Ecto neural progenitor cell (in vitro differentiated cells): ENCODE measurements at places on chromosomes 11 and 22.

DNA sequence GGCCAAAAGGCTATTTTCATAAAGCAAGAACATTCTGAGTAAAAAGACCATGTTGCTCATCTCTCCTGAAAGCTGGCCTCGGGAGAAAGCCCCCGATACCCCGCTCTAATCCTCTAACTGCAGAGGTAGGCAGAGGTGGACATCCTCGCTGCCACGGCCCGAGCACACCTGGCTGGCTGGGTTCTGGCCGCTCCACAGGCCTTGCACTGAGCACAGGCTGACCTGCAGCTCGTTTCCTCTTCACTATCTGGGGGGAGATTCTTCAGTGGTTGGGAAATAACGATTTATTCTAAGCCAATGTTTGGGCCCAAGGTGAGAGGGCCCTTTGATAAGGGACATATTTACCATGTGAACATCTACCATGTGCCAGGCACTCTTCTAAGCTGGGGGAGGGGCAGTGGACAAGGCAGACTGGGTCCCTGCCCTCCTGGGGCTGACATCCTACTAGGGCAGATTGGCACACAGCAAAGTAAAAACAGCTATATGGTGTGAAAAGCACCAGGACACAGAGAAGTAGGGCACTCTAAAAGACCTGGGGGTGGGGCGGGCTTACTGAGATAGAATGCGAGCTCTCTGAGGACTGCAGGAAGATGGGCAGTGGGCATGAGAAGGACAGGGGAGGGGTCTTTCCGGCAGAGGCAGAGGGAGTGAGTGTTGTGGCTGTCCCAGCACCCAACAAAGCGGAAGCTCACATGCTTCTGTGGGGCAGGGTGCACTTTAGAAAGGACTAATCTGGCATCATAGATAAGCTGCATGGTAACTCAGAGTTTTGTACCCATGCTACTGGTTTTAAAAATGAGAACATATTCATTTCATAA, 65.5 kb upstream of the ARFGAP3 start:
- DNase-seq: no peak

DNA sequence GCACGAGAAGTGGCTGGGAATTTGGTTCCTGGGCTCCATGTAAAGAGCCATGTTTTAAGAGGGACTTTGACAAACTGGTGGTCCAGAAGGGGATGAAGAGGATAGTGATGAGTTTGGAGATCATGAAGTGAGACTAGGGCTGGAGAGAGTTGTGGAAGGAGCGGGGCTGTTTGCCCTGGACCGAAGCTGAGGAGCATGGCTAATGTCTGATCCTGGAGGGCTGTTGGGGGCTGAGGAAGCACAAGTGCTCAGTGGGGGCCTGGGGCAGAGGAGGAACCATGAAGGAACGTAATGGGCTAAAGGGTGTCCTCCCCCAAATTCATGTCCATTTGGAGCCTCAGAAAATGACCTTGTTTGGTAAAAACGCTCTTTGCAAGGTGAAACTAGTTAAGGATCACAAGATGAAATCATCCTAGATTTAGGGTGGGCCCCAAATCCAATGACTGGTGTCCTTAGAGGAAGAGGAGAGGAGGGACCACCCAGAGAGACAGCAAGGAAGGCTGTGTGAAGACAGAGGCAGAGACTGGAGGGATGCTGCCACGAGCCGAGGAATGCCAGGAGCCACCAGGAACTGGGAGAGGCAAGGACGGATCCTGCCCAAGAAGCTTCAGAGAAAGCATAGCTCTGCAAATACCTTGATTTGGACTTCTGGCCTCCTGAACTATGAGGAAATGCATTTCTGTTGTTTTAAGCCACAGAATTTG, 107.3 kb upstream of the LMO1 start:
- DNase-seq: no peak

DNA sequence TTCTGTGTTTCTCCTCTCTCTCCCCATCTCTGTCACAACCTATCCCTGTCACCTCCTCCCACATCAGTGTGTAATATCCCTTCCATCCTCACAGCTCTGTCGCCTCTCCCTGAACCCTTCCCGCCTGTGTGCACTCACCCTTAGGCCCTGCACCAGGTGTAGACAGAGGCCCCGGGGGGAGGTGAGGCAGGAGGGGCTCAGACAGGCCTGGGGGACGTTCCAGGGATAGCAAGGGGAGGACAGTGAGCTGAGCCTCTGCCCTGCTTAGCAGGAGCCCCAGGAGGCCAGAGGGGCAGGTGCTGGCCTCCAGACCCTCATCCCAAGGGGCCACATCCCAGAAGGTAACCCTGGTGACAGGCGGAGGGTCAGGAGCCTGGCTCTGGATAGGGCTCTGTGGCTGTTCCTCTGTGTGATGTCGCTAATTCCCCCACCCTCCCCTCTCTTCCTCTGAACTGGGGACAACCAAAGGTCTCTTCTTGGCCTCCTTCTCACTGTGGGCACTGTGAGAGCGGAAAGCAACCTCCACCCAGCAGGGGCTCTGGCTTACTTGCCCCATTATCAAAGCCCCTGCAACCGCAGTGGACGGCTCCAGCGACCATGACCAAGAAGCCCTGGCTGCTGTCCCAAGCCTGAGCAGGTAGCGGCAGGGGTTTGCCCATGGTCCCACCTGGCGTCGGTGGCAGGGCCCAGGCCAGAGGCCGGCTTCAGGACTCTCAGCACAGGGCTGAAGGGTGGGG, 35.7 kb downstream of the KCNJ4 start:
- DNase-seq: no peak

DNA sequence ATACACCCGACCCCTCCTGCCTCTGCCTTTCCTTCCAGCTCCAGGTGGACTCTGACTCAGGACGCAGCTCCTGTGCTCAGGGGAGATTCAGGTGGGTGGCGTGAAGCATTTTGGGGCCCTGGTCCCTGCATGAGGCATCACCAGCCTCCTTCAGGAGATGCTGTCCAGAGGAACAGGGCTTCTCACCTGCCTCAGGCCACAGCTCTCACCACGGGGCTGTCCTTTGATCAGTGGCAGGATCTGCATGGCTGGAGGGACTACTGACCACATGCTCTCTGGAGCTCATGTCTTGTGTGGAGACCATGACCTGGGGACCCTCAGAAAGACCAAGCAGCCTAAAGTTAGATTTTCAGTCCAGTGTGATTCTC, 58.8 kb downstream of the GGTLC2 start:
- no peak for DNase-seq

DNA sequence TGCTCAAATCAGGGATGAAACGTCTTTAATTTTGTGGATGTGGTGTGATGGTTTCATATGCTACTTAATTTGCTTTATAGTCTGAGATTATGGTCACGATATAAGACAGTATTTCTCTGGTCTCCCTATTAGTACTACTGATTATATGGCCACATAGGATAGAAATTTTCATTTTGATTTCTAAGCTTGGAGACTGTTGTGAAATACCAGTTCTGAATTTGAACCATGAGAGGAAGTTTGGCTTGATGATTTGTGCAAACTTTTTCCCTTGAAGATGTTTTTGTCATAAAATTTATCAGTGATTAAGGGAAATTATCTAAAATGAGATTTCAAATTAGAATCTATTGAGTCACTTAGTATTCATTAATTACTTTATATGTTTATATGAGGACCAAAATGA, 2.7 kb downstream of the RNF169 start:
- DNase-seq: no peak

DNA sequence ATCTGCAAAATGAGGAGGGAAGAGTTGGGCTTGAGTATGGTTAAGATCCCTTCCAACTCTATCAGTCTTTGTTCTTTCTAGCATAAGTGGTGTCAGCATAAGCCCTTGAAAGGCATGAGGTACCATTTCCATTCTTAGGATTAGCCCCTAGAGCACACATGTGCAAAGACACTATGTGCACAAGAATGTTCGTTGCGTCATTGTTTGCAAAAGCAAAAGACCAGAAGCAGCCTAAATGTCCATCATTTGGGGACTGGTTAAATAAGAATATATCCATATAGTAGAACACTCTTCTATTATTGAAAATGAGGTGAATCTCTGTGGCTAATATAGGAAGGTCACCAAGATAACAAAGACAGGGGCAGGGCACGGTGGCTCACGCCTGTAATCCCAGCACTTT, 10.0 kb upstream of the KCTD14 start:
- DNase-seq: no peak

- DNase-seq: peak; percentile 61
Measured at GRCh38 chr11:127000291-127000968, at the start of gene KIRREL3. TSS of gene KIRREL3 (minus strand) at chr11:127000770.

- peak; percentile 94 for DNase-seq
Measured at GRCh38 chr22:45007391-45008185, 2.2 kb downstream of the PHF21B start.

DNA sequence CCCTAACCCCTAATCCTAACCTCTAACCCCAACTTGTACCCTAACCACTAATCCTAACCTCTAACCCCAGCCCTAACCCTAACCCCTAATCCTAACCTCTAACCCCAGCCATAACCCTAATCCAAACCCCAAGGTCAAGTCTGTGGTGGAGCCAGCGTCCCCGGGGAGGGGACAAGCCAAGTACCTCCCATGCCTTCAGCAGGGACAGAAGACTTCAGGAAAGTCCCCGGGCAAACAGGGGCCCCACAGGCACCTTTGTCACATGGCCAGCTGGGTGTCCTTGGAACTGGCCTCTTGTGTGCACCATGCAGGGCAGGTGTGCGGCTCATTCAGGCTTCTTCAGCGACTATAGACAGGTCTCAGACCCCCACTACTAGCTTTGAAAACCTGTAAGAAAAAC, 555.8 kb downstream of the BRD1 start:
- DNase-seq: no peak

- DNase-seq: no peak
Measured at GRCh38 chr11:31218847-31219246, 150.7 kb downstream of the DCDC1 start.

GRCh38 chr22:24867323-24868022, 61.5 kb downstream of the SGSM1 start:
- no peak for DNase-seq

- DNase-seq: peak; percentile 60
Measured at GRCh38 chr11:8339592-8340022, 75.9 kb upstream of the LMO1 start.

GRCh38 chr11:20088397-20089225, 71.7 kb downstream of the DBX1 start:
- DNase-seq: no peak

DNA sequence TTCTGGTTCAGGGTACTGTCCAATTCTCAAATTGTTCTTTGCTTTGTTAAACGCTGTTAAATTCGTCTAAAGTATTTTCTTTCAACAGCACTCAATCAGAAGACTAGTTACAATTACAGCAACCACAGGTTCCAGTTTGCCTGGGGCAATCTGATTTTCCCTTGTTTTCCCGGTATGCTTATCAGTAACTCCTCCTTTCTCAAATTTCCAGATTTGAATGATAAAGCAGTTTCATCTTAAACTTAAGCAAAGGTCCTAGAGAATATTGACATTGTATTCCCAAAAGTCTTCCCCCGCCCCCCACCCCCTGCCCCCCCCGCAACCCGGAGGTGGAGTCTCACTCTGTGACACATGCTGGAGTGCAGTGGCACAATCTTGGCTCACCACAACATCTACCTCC, 10.5 kb upstream of the USP28 start:
- DNase-seq: no peak

- DNase-seq: no peak
Measured at GRCh38 chr22:29479417-29480261, at the start of gene NEFH. TSS of gene NEFH (plus strand) at chr22:29480218. CDS start at chr22:29480263, 45 bp downstream.
